ENCODE measurements at places on chromosomes 13 and 19.

DNA sequence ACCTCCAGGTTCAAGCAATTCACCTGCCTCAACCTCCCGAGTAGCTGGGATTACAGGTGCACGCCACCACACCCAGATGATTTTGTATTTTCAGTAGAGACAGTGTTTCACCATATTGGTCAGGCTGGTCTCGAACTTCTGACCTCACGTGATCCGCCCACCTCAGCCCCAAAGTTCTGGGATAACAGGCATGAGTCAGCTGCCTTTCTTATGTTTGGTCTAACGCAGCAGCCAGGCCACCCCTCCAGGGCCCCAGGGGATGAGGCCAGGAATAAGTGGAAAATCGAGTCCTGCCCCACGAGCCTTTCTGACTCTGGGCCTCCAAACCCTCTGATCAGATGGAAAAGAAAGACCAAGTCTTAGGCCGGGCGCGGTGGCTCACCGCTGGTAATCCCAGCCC is 44.5 kb downstream of the CERS4 start:
- no peak for DNase-seq

GRCh38 chr13:50422181-50423148 is 407.2 kb downstream of the KCNRG start:
- DNase-seq: no peak

DNA sequence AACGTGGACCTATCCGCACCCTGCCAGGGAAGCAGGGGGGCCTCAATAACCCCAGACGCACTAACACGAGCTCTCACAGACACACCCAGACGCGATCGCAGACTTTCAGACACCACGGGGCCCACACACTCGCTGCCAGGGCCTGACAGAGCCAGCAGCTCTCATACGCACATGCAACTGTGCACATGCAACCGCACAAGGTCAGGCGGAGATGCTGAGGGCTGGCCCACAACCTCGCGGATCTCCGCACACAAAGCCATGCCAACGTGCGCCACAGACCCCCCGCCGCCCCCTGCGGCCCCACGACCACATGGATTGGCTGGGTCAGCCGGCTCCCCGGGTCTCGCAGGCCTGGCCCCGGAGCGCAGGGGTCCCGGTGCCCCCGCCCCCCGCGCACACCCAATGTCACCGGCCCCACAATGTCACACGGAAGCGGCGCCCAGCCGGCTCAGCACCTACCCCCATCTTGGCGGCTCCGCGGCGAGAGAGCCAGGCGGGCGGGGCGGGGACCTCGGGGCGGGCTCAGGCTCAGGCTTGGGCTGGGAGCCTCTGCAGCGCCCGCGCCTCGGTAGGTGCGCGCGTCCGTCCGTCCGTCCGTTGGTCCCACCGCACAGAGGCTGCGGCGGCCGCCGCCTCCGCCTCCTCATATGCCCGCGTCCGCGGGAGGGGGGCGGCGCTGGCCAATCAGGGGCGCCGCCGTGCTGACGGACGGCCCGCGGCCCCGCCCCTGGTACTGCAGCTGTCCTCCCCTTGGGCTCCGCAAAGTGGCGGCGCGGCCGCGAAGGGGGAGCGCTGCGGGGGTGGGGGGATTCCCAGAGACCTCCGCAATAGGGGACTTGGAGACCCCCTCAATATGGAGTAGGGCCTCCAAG is at the start of gene ATP1A3:
Gene ATP1A3, minus strand, starts transcription at position 619 of the 872 bp plus-strand sequence. Its CDS starts 154 bp downstream, at position 465.
- DNase-seq: peak; percentile 3

- peak; percentile 42 for DNase-seq
These were observed 18.8 kb downstream of the PDCD5 start for GRCh38 chr19:32599736-32600157.

GRCh38 chr13:62767473-62767872 is 1351.8 kb upstream of the PCDH20 start:
- DNase-seq: no peak

DNA sequence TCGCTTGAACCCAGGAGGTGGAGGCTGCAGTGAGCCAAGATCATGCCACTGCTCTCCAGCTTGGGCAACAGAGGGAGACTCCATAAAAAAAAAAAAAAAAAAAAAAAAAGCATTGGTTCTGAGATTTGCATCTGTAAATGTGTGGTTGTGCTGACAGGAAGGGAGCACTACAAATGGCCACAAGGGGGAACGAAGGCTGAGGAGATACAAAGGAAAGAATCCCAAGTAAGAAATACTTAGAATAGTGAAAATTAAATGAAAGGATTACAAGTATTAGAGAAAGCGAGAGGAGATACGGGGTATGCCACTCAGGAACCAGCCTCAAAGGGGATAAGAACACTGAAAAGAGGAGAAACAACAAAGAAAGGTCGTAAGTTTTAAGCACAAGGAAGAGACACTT is 284.9 kb downstream of the KLF12 start:
- no peak for DNase-seq

GRCh38 chr19:32101206-32101605 is 244.2 kb upstream of the ZNF507 start:
- no peak for DNase-seq

DNA sequence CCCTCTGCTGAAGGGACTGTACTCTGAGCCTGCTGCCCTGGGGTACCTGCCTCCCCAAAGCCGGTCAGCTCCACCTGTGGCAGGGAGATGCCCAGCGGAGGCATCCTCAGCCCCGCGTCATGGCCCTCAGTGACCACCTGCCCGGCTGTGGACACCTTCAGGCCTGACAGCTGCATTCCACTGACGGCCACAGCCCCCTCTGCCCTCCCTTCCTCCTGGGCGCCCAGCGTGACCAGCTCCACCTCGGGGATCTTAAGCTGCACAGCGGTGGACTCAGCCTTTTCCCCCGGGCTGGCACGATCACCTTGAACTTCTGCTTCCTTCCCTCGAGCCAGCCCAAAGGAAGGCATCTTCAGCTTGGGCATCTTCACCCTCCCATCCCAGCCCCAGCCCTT is 4.8 kb upstream of the HIPK4 start:
- no peak for DNase-seq

DNA sequence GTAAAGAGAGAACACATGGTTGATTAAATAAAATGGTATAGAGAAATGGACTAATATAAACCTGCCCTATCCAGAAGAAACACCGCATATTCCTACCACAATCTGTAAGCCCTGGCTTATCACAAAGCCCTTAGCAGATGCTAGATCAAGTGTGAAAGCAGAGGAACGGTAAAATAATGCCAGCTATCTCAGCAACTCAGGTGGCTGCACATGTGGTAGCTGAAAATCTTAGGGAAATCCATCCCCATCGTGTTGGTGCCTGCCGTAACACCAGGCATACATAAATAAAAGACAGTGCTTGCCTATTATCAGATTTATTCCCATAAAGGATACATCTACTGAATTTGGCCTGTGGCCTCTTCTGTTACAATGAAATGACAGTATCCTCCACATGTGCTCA is 304.1 kb upstream of the MAB21L1 start:
- no peak for DNase-seq

DNA sequence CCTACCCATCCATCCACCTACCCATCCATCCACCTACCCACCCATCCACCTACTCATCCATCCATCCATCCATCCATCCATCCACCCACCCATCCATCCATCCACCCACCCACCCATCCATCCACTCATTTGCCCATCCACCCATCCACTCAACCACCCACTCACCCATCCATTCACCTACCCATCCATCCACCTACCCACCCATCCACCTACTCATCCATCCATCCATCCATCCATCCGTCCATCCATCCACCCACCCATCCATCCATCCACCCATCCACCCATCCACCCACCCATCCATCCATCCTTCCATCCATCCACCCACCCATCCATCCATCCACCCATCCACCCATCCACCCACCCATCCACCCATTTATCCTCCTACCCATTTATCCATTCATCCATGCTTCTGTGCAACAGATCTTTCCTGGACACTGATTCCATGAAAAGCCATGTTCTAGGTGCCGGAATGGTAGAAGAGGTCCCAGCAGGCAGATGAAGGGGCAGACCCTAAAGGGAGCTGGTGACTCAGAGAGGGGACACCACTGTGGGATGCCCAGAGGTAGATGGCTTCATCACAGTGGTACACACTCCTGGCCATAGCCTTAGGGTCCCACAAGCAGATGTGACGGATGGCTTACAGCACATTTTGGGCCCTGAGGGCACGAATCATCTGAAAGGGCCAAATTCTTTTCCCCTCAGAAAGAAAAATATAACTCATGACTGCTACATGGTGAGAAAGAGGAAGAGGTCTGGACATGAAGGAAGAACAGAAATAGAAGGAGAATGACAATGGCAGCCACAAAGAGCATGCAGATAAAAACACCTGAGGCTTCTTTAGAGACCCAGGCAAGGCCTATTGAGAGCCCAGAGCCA is 76.0 kb downstream of the KCTD15 start:
- no peak for DNase-seq

DNA sequence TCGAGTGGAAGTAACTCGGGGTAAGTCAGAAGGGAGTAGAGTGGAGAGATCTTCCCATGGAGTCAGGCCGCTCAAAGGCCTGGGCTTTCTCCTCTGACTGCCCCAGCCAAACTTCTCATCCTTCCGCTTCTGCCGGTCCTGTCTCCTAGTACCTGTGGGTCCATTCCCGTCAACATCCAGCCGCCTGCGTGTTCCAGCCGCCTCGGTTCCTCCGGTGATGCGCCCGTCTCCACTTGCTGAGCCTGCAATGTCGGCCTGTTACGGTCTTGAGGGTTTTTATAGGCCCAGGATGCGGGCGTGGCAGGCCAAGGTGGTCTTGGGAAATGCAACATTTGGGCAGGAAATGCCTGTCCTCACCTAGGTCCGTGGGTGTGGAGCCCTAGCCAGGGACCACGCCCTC is 38.3 kb downstream of the RASL11A start:
- no peak for DNase-seq

Measured in inflammatory macrophage (primary cell).